ENCODE measurements at places on chromosomes 13 and 19.
A peak's percentile ranks its signal among the peaks of the same experiment; 100 is the strongest.

DNA sequence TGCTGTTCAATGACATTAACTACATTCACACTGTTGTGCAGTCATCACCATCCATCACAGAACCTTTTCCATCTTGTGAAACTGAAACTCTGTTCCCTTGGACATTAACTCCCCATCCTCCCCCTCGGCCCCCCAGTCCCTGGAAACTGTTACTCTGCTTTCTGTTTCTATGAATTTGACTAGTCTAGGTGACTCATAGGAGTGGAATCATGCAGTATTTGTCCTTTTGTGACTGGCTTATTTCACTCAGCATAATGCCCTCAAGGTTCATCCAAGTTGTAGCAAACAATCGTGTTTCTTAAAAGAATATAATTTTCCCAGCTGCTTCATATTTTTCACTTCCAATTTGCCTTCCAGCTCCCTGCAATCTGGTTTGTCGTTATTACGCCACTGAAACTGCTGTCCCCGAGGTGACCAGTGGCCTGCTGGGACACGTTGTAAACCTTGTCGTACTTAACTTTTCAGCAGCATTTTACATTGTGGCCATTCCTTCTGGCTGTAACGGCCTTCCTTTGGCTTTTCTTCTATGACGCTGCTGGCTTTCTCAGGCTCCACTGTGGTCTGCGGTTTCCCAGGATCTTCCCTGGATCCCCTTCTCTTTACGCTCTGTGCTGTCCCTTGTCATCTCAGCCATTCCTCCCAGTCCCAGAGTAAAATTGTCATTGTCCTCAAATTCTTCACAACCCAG lies 74.0 kb downstream of the DHRS12 start:
- peak; percentile 76 for DNase-seq

GRCh38 chr13:113502686-113503085 lies 12.2 kb upstream of the DCUN1D2 start:
- DNase-seq, result no peak

DNA sequence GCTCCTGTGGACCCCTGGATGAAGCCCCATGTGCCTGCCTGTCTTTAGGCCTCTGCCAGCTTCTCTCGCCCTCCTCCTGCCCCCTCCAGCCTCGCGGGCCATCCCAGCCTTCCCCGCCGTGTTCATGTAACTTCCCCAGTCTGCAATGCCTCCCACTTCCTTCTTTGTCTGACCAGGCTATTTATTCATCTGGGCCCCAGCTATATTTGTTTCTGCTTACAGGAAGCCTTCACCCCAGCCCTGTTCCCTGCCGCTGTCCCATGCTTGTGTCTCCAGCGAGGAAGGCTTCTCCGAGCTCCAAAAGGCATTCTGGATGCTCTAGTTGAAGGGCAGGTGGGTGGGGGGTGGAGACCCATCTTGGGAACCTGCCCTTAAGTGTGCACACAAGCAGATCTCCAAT lies 7.9 kb upstream of the C3 start:
- no peak for DNase-seq

GRCh38 chr13:50074843-50075242 lies 59.6 kb downstream of the KCNRG start:
- DNase-seq, result peak; percentile 59

DNA sequence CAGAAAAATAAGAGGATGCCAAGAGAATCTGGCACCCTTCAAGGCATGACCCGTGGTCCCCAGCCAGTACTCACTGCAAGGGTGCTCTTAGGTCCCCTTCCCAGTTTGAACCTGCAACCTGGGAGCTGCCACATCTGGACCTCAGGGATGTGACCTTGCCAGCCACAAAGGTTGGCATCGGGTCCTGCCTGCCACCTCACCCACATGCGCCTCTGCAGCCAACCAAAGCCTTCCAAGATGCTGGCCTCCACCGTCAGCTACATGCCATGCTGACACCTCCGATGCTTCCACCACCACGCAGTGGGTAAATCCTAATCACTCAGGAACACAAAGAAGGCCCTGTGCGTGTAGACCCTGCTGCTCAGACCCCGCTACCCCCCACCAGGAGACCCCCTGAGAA lies 35.1 kb downstream of the ELL start:
- no peak for DNase-seq

GRCh38 chr19:53112286-53112685 lies 9.1 kb upstream of the ZNF160 start:
- no peak for DNase-seq

- DNase-seq, result no peak
Observed at GRCh38 chr13:51380269-51380668, 40.8 kb downstream of the SERPINE3 start.

DNA sequence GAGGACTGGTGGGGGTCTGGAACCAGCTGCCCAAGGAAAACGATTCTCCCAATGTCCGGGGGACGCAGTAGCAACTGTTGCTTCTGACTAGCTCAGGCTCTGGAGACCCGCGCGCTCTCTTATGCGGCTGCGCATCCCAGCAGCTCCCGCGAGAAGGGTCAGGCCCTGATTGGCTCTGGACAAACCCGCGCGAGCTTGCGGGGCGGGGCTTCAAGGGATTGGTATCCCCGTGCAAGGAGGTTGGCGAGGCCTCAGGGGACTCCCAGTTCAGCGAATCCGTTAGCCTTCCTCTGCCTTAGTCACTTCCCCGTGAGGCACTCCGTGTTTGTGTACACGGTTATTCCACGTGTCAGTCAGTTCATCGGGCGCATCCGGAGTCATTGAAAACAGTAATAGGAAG lies 20.2 kb downstream of the SIGLECL1 start:
- DNase-seq, result no peak

DNA sequence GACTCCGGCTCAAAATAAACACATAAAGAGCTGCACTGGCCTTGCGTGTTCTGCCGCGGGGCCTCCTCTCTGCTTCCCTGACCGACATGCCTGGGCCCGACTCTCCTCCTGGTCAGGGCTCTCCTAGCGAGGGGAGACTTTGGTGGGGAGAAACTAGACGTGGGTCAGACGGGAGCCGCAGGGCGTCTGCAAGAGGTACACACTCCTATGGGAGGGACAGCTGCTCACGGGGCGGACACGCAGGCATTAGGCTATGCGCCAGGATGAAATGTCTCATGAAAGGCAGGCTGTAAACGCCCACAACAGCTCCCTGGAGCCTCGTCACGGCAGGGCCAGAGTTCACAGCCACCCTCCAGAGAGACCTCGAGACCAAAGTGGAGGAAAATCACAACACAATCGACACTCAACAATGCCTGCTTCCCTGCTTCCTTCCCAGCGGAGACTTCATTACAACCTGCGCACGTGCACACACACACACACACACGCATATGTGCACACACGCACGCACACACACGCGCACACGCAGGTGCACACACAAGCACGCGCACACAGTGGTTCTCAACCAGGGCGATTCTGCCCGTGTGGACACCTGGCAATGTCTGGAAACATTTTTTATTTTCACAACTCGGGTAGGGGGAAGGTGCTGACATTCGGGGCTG lies 5.8 kb downstream of the SLC39A3 start:
- DNase-seq, result no peak

DNA sequence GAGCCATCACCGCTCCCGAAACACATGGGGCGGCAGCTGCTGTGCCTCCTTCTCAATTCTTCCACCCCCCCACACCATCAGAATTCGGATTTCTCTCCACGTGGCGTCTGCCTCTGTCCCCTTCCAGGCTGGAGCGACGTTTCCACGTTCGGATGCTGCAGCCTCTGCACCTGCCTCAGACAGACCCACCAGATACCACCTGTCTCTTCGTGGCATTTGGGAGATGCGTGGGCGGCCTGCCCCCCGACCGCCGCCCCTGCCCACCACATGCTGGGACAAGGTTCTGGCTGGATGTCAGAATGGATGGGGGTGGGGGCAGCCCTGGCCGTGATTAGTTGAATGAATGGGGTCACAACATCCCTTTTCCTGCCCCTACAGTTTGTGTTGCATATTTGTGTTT lies 90.0 kb downstream of the SLC7A1 start:
- no peak for DNase-seq

- DNase-seq, result no peak
Observed at GRCh38 chr13:109900741-109901140, 114.4 kb upstream of the IRS2 start.

DNA sequence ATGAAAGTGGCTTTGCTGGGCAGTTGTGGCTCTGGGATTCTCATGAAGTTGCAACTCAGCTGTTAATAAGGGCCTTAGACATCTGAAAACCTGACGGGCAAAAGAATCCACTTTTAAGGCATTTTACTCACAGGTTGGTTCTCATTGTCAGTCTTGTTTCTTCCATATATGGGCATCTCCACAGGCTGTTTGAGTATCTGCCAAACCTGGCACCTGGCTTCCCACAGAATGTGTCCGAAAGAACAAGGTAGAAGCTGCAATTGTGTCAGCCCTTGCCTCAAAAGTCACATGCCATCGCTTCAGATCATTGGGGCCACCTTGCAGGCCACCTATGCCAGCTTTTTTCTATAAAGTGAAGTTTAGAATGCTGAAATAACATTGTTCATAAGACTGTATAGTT lies 102.4 kb downstream of the KCTD12 start:
- no peak for DNase-seq

DNA sequence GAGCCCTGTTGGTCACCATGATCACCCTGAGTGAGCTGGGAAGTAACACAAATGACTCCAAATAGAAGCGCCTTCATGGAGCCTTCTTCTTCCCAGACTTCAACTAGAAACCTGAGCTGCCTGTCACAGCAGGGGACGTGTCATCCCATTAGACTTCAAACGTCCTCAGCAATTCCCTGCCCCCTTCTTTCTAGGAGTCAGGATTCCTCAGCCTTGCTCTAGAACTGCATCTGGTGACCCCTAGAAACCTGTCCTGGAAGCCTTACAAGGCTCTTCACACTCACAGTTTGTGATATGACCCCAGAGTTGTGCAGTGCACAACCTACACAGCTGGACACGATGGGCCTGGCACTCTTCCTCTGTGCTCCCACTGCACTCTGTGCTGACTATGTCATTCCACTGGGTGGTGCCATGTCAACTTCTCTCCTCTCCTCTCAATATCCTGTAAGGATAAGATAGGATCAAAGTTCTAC lies 23.6 kb upstream of the TTYH1 start:
- no peak for DNase-seq

DNA sequence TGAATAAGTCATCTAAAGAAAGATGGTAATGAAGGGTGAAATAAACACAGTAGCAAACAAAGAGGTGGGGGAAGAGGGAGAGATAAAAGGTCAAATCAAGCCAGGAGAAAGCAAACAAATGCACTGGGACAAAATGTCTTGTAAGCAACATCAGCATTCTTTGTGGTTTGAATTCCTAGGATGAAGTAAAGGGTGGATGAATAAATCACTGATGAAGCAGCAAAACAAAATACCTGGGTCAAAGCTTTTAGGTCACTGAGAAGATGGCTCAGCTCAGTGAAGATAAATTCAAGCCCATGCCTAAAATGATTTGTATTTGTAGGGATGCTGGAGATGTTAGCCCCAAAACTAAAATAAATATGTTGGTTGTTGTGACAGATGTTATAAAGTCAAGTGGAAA lies 86.5 kb upstream of the FBXL3 start:
- DNase-seq, result no peak

DNA sequence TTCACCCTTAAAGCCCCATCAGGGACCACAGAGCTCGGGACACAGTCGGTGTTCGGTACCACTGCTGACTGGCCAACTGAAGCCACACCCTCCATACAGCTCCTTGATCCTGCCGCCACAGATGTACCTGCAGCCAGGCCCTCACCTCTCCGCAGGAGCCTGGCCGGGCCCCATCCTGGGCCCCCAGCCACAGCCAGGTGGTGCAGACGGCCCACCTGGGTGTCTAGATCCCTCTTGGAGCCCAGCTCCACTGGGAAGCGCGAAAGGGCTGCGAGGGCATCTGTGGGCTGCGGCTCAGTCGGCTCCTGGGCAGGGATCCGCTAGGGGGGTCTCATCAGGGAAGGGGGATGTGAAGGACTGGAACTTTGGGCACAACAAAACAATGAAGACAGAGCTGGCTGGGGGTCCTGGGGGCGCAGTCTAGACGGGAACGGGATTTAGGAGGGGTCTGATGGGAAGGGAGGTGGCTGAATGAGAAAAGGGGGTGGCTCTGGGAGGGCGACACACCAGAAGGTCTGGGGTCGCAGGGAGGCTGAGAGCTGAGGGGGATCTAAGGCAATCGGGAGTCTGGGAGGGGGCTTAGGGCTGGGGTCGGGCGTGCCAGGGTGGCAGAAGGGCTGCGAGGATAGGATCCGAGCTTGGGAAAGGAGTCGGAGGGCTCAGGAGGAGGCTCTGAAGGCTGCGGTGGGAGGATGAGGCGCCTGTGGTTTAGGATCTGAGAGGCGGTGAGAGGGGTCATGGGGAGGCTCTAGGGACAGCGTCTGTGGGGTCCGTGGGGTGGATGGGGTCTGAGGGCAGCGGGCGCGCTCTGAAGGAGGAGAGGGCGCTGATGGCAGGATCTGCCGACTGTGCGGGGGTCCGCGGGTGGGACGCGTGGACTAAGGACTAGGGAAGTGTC lies 15.8 kb downstream of the PRODH2 start:
- DNase-seq, result no peak

GRCh38 chr13:28355822-28356371 lies 139.0 kb downstream of the FLT1 start:
- DNase-seq, result peak; percentile 21

GRCh38 chr13:65603160-65603559 lies 1627.0 kb downstream of the PCDH9 start:
- no peak for DNase-seq

GRCh38 chr19:38657633-38658222 lies 10.3 kb downstream of the ACTN4 start:
- peak; percentile 68 for DNase-seq

DNA sequence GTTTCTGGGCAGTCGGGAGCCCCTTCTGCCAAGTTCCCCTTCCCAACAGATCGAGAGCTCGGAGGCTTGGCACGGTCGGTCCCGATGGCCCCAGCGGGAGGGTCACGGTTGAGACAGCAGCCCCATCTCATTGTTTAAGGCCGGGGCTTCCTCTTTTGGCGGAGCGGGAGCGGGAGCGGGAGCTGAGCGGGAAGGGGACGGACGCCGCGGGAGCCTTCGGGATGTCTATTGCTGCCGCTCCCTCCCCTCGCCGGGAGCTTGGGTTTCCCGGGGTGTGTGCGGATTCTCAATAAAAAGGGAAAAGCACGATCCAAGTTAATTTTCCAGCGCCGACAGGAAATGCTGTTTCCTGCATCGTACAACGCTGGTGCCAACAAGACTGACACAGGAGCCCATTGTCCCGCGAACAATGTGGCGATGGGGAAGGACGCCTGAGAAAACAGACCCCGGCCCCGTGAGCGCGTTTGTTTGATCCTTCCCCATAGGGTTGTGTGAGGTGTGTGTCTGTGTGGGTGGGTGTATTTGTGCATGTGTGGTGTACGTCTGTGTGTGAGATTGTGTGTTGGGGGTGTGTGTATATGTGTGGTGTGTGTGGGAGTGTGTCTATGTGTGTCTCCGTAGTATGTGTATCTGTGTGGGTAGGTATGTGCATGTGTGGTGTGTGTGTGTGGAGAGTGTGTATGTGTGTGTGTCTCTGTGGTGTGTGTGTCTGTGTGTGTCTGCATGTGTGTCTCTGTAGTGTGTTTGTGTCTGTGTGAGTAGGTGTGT lies 36.3 kb upstream of the FLT1 start:
- DNase-seq, result no peak

DNA sequence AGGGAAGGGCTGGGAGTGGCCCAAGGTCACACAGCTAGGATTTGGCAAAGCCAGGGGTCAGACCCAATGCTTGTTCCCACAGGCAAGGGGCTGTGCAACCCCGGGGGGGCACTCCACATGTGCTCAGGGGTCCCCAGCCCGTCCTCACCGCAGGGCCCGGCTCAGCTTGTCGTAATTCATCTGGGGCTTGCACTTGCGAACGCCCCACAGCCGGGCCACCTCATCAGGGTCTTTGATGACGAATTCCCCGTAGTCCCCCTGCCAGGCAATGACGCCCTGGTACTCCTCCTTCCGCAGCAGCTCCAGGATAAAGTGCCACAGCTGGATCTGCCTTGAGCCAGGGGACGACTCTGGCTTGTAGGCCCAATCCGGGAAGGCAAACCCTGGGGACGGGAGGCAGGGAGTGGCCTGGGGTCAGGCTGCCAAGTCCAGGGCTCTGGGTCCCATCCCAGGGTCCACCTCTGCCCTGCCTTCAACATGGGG lies 4.7 kb downstream of the ERF start:
- no peak for DNase-seq

Measured in activated CD4-positive, alpha-beta T cell treated with anti-CD3 and anti-CD28 coated beads, Interleukin-2, amount 50 U/mL, for 16 hours (primary cell).